Osteocyte (in vitro differentiated cells): ENCODE measurements at places on chromosomes 4 and X. TPM values are rescaled to one million over a fixed set of nuclear protein-coding genes. Genes with fewer than 3 reads are reported as not detected.

- no peak overlapping the region for H3K27ac ChIP-seq
- no peak overlapping the region for H3K4me3 ChIP-seq
- no peaks in the 10 kb centered on the region for H3K4me1 ChIP-seq
These were observed 1858.6 kb upstream of the ADGRL3 start for GRCh38 chr4:59341506-59341905.

Gene ARSH
- total RNA-seq = not detected in 2 replicates

- H3K27me3 ChIP-seq = peaks cover 23% of the 10 kb centered on the region
- no peak overlapping the region for H3K4me3 ChIP-seq
- no peaks in the 10 kb centered on the region for H3K4me1 ChIP-seq
- no peak for DNase-seq
- peaks cover 7% of the 10 kb centered on the region for H3K36me3 ChIP-seq
- no peak overlapping the region for H3K27ac ChIP-seq
These were observed 30.6 kb upstream of the ANTXR2 start for GRCh38 chr4:80103629-80104028.

DNA sequence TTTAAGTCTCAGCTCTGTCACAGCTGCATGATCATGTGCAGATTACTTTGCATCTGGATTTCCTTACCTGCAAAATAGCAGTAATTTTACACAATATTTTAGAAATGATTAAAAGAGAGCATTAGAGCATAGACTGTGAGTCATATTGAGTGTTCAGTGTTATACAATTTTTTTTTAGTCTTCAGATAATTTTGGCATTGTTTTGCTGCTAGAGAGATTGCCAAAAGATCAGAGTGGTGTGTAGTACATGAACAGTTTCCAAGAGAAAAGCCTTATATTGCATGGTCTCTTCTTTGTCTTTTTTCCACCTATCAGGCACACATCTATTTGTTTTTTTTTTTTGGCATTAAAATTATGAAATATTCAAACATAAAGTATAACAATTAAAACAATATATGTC, 209.6 kb upstream of the TLL1 start:
- no peaks in the 10 kb centered on the region for H3K36me3 ChIP-seq
- DNase-seq = no peak
- H3K4me1 ChIP-seq = peaks cover 12% of the 10 kb centered on the region
- no peaks in the 10 kb centered on the region for H3K27me3 ChIP-seq
- H3K4me3 ChIP-seq = no peak overlapping the region

- H3K36me3 ChIP-seq = no peaks in the 10 kb centered on the region
- DNase-seq = no peak
- H3K27ac ChIP-seq = no peak overlapping the region
- peaks cover 8% of the 10 kb centered on the region for H3K4me1 ChIP-seq
- H3K27me3 ChIP-seq = no peaks in the 10 kb centered on the region
These were observed 19.9 kb downstream of the ABCG2 start for GRCh38 chr4:88138561-88138960.

DNA sequence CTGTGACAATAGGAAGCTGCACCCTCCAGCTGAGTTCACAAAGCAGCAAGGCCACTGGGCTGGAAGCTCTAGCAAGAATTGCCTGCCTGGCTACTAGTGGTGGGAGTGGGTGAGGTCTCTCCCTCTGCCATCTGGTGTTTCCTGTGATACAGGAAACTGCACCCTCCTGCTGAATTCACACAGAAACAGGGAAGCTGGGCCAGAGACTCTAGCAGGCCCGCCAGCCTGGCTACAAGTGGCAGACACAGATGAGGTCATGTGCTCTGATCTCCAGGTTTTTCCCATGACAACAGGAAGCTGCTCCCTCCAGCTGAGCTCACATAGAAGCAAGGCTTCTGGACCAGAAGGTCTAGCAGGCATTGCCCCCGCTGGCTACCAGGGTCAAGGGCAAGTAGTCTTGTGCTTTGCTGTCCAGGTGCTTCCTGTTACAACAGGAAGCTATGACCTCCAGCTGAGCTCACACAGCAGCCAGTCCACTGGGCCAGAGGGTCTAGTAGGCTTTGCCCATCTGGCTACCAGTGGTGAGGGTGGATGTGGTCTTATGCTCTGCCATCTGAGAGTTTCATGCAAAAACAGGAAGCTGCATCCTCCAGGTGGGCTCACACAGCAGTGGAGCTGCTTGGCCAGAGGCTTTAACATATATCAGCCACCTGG, 41.5 kb upstream of the ZXDA start:
- no peaks in the 10 kb centered on the region for H3K36me3 ChIP-seq
- H3K27me3 ChIP-seq = no peaks in the 10 kb centered on the region
- H3K4me3 ChIP-seq = no peak overlapping the region
- no peak for DNase-seq
